Activated CD4-positive, alpha-beta T cell treated with anti-CD3 and anti-CD28 coated beads for 36 hours (primary cell): ENCODE measurements at places on chromosomes 16 and 17. TPM values are rescaled to one million over a fixed set of nuclear protein-coding genes. Genes with fewer than 3 reads are reported as not detected.
A peak's percentile ranks its signal among the peaks of the same experiment; 100 is the strongest.

GRCh38 chr17:44971776-44972483 is 3.8 kb upstream of the C1QL1 start:
- peak; percentile 87 for DNase-seq

DNA sequence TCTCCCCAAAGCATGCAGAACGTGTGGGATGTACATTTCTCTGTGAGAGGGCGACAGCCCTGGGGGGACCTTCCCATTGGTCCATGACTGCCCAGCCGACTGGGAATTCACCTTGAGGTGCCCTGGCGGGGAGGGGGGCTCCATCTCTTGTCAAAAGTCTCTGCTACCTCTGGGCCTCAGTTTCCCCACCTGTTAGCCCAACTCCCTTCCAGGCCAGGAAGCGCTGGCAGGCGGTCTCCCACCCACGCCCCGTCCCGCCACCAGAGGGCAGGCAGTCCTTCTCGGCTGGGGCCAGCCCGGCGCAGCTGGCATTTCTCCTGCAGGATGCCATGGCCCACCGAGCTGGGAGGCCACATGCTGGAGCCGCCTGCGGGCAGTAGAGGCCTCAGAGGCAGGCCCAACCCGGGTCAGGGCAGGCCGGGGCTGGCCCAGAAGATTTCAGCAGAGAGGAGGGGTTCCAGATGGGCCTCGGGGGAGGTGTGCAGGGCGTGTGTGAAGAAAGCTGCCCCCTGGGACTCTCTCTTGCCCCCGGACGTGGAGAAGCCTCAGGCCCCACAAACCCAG is 16.6 kb downstream of the CD7 start:
- peak; percentile 85 for DNase-seq

The SEZ6L2 gene
- total RNA-seq, result 0.42 TPM

The CBFA2T3 gene
- total RNA-seq, result 0.34 TPM

The CACNG3 gene
- not detected for total RNA-seq

The RAD51C gene
- 87.2 TPM for total RNA-seq

DNA sequence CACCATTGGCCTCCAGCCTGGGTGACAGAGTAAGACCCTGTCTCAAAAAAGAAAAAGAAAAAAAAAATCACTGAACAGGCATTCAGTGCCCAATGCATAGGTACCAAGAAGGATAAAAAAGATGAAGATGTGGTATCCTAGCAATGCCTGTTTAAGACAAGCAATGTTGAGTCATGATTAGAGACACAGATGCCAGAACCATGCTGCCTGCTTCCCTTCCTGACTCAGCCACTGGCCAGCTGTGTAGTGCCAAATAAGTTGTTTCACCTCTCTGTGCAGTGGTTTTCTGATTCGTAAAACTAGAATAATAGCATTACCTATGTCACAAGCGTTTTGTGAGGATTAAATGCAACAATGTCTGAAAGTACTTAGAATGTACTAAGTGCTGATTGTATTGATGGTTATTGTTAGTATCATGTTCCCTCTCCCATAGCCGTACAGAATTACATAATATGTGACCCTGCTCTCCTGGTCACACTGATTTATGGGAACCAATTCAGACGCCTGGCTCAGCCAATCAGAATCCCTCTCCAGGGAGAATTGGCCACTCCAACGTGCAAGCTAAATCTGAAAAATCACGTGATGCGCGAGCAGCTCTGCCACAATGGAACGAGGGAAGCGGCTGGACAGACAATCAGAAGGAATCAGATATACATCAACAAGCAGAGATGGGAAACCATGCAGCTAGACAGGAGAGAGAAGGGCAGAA is 241.9 kb downstream of the SLC39A11 start:
- no peak for DNase-seq

DNA sequence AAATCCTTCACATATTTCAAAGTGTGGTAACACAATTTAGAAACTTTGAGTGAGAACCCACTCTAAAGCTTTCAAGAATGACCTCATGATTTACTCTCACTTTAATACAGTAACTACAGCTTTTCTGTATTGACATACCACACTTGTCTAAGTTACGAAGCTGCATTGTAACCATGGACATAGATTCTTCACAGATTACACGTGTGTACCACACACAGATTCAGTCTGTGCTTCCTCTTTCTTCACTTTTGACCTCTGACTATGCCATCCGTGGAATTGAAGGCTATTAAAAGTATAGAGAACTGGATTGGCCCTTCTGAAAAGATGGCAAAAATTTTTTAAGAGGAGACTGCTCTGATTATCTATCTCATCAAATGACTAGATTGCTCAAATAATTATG is 172.7 kb downstream of the TANC2 start:
- no peak for DNase-seq

- DNase-seq, result no peak
Observed at GRCh38 chr16:88601313-88602036, 31.3 kb downstream of the ZC3H18 start.

GRCh38 chr16:19853132-19853741 is 31.4 kb downstream of the GPRC5B start:
- DNase-seq, result no peak

The TACO1 gene
- total RNA-seq, result 25.7 TPM

DNA sequence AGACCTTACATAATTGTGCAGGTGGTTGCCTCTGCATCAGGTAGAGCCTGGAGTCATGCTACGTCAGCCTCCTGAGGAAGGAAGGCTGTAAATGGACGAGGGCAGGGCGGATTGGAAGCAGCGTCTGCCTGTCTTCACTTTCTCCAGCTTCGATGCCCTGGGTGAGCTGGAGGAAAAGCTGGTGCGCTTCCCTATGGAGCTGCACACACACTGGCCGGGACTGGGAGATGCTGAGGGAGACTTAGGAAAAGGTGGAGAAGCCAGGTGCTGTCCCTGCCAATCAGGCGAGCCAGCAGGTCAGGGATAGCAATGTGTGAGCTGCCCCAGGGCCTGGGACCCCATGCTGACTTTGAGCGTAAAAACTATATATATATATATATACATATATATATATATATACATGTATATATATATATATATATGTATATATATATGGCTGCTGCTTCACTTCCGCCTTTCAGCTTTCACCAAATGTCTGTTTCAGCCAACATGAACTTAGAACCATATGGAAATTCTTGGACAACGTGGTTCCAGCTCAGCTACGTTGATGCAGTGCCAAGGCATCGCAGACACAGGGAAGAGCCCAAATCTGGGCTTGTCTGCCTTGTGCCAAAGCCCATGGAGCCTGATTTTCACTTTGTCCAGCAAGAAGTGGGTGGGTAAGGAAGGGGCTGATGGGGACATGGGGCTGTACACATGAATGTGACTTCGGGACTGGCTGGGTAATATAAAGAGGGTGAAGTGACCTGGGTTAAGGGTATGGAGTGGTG is 71.5 kb upstream of the NKD1 start:
- DNase-seq, result no peak
